Activated CD4-positive, alpha-beta memory T cell treated with anti-CD3 and anti-CD28 coated beads for 36 hours (primary cell): ENCODE measurements at places on chromosomes 12 and 14. TPM values are rescaled to one million over a fixed set of nuclear protein-coding genes. Genes with fewer than 3 reads are reported as not detected.

DNA sequence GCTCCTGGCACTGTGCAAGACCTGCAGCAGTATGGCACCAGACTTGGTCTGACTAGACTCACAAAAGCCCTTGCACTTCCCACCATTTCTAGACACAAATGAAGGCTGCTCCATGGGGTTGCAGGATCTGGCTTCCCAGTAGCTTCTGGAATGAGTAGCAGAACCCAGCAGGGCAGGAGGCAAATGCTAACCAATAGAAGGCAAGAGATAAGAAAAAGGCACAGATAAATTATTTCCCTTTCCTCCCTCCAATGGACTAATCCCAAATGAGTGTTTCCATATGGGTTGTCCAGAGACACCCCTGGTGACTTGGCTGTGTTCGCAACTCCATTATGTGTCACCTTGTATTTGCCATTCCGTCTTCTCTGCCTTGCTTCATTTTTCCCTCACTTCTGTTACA is 49.7 kb downstream of the KIF21A start:
- DNase-seq, result no peak

The HEATR5A gene
- 12.8 TPM for total RNA-seq

The VRTN gene
- total RNA-seq, result not detected

GRCh38 chr12:108210001-108210400 is 80.9 kb downstream of the WSCD2 start:
- no peak for DNase-seq

The KRT6B gene
- not detected for total RNA-seq

The EML5 gene
- 5.7 TPM for total RNA-seq

The APAF1 gene
- total RNA-seq, result 19.6 TPM
